ENCODE measurements at places on chromosomes 3 and 15.

GRCh38 chr3:34504775-34505174 is 706.3 kb downstream of the PDCD6IP start:
- DNase-seq, result no peak

GRCh38 chr3:124691599-124691998 is 38.7 kb upstream of the UMPS start:
- no peak for DNase-seq

DNA sequence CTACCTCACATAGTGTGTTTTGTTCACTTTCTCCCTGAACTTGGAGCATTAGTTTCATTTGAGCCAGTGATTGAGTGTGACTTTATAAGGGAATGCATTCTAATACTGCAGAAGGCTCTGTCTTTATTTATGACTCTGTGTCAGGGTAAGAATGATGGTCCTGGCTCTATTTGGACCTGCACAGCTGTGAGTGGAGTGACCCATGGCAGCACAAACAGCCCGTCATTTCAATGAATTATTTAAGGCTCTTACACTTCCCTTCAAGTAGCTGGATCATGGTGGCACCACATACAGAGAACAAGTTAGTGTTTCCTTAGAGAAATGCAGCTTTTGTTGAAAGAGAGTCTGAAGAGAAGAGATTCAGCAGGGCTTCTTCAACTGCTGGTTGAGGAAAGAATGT is 16.4 kb downstream of the TMEM108 start:
- no peak for DNase-seq

GRCh38 chr15:68427366-68427765 is 4.6 kb downstream of the ITGA11 start:
- no peak for DNase-seq

DNA sequence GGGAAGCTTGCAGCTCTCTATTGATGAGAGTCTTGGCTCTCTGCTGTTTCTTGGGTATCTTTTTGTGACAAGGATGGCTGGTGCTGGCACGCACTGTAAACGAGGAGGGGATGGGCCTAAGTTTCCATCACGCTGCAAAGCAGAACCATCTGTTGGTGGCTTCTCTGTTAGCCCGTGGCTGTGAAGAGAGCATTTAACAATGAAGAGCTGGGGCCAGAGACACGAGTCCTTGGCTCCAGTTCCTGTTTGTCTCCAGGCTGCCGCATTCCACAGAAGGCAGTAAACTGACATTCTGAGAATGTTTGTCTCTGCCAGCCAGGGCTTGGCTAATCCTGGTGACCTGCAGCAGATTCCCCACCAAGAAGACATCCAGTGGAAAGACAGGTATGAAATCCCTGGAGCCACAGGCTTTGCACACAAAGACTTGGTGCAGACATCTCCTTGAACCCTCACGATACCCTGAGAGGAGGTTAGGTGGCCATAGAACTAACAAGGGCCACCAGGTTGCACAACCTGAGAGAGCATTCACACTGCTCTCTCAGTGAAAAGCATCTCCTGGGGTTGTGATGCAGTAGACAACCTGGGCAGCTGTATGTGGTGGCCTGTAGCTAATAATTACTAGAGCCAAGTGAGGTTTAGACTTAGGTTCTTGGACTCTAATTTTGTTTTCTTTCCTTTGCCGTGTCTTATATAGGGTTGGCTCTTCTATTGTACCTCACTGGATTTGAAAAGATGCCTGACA is 130.9 kb downstream of the ASB7 start:
- no peak for DNase-seq

DNA sequence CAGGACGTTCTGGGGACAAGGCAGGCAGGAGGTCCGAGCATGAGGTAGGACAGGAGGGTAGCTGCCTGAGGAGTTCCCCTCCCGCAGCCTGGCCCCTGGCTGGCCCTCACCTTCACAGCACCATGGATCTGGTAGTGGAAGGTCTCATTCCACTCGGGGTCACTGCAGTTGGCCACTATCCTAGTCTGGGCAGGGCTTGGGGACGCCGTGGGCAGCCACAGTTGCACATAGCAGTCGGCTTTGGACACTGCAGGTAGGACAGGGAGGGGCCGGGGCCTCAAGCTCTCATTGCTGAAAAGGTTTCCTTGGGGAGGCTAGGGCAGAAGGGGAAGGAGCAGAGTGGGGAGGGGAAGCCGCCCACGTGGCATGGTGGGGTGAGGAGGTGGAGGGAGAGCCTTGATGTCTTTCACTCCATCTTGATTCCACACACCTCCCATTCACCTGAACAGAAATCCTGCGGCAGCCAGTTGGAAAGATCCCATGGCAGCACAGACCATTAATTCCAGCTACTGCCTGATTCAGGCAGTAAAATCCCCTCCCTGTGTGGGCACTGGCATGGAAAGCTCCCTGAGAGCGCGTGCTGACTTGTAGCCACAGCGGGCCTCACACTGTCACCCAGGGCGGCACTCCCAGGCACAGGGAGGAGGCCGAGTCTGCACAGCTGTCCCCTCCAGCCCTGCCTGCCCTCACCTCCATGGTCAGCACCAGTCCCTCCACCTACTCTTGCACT is 2.1 kb downstream of the PLA2G4F start:
- no peak for DNase-seq

DNA sequence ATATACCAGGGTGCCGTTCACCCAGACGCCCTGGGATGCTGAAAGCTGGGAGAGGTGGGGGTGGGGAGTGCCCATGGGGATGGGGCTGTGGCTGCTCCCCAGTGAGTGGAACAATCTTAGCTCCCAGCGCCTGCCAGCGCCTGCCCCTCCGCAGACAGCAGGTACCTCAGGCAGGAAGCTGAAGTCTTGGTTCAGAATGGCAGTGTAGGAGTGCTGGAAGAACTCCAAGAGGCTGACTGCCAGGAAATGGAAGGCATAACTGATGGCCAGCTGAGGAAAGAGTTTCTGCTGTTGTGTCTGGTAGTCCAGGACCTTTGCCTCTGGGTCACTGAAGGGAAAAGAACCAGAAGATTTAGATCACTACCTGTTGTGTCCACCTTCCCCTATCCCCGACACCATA is 8.4 kb downstream of the ACOX2 start:
- DNase-seq, result no peak

- DNase-seq, result no peak
Measured at GRCh38 chr3:48960841-48961413, 29.1 kb upstream of the P4HTM start.

- DNase-seq, result no peak
Measured at GRCh38 chr15:101452572-101452971, 36.9 kb downstream of the PCSK6 start.

GRCh38 chr3:71131375-71132314 is 451.9 kb downstream of the FOXP1 start:
- no peak for DNase-seq

DNA sequence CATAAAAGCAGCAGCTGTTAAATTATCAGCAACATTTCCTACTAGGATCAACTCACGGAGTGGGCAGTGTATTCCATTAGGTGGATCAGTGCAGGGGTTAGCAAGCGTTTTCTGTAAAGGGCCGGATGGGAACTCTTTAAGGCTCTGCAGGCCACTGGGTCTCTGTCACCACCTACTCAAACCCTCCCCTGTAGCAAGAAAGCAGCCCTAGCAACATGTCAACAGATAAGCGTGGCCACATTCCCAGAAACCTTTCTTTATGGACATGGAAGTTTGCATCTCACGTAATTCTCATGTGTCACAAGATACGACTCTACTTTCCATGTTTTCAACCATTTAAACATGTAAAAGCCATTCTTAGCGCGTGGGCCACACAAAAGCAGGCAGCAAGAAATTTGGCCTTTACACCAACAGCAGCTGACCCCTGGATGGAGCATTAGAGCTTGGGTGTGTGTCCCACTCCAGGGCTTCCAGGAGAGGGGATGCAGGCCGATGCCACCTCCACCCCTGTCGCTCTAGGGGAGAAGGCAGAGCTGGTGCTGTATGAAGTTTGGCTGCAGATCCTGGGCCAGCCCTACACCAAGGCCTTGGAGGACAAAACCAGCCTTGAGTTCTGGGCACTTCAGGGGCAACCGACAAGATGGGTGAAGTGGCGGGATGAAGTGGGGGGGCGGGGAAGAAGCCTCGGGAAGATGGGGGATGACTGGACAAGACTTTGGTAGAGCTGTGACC is 48.2 kb upstream of the CSPG4 start:
- no peak for DNase-seq

GRCh38 chr3:9384141-9384828 is 13.1 kb upstream of the SETD5 start:
- DNase-seq, result no peak

GRCh38 chr15:63833021-63833696 is 589 bp downstream of the HERC1 start:
- DNase-seq, result peak; percentile 41

- no peak for DNase-seq
Measured at GRCh38 chr15:93288728-93289294, 199.8 kb upstream of the RGMA start.

DNA sequence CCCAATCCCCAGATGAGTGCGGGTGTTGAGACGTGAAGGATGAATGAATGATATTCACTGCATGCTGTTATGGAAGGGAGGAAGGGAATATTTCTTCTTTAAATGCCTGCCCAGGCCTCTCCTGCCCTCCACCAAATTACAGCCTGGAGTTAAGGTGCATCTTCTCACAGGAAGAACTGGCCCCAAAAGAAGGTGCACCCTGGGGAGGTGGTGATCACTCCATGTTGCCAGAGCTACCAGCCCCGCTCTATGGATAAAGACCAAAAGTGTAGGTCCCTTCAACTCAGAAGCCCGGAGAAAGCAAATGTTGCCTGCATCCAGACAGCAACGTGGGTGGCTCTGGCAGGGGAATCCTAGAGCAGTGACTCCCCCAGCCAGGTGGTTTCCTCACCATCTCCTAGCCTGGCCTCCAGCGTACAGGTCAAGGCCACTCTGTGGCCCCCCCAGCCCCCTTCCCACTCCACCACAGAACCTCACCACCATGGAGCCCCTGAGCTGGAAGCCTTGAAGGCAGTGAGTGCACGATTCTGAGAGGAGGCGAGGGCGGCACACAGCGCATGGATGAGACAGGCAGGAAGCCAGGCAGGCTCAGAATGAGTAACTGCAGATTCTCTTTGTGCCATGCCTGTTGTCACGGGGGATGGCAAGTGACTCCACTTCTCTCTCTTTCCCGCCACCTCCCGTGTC is 3.5 kb upstream of the VIPR1 start:
- no peak for DNase-seq

GRCh38 chr3:15269091-15269989 is 63.0 kb downstream of the SH3BP5 start:
- peak; percentile 19 for DNase-seq

DNA sequence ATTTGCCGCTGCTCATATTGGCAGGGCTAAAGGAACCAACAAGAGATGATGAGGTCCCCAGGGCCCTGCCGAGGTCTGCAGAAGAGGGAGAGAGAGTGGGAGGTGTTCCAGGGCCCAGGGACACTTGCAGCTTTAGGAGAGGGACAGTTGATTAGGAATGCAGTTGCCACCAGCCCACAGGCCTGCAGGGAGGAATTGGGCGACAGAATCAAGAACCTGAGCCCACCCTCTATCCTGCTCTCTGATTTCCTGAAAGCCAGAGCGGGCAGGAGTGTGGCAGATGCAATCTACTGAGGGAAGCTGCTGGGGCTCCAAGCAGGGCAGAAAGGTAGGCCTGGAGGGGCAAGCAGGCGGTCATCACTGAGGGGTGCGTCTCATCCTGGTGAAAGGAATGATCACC is 12.1 kb upstream of the PRR23E start:
- DNase-seq, result no peak

GRCh38 chr3:16528106-16528505 is 14.6 kb upstream of the RFTN1 start:
- DNase-seq, result no peak

DNA sequence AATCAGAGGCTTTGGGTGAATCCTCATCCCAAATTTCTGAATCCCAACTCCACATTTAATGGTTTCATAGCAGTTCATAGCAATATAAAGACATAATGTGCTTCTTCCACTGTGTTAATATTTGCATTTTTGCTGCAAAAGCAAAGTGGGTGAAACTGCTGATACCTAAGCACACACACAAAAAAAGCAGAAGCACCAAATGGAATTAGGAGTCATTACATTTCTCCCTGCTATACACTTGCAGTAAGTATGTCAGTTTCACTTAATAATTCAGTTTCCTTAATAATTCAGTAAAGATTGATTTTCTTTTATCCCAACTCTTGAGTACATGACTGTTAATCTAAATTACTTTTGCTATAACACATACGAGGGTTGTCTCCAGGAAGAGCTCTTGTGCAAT is 48.9 kb upstream of the ALCAM start:
- no peak for DNase-seq

GRCh38 chr15:99029341-99030144 is 22.0 kb upstream of the PGPEP1L start:
- DNase-seq, result no peak

DNA sequence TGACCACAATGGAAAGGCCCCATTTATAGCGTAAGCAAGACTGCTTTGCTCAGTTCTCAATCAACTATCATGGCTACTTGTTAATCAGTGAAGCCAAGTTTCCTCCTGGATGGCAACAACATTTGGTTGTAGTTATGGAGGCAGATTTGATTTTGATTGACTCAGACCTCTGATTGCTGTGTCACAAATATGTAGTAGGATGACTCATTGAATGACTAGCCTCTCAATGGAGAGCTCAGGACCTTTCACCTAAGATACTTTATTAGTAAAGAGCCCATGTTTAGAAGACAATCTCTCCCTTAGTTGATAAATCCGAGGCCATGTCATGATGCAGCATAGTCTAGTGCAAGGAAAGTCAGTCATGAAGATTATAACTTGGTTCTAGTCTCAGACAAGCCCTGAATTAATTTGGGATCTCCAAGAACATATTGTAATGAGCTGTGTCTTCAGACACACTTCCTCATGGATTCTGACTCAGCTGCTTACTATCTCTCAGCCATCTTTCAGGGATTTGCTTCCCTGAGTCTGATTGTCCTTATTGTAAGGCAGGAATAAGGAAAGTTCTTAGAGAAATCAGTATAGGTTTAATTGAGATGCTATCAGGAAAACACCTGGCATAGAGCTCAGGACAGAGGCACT is 397.4 kb upstream of the TMCO5A start:
- no peak for DNase-seq

DNA sequence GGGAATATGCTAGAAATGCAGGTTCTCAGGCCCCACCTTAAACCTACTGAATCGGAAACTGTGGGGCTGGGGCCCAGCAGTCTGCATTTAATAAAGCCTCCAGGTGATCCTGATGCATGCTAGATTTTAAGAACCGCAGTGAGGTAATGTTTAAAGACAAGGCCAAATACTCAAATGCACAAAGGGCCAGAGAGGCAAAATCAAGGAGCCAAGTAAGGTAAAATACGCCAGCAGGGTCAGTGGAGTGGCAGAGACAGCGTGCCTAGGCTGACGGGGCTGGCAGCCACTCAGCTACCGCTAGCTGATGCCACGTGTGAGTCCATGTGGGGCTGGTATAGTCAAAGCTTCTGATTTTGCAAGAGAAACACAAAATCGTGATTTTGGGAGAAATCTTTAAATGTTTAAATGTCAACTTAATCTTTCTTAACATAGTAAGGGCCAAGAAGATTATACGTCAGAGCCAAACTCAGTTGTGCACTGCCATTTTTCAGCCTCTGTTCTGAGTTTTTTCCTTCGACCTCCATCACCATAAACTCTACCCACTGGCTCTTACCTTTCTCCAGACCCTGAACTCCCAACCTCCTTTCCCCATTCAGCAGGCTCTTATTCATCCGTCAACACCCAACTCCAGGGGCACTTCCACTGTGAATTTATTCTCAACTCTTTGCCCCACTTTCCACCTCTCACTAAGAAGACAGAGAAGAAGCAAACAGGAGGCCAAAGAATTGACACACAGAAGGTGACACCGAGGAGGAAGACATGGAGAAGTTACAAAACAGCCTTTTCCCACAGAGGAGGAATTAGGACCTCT is 136.6 kb upstream of the RAD18 start:
- no peak for DNase-seq
